ENCODE measurements at places on chromosomes 11 and 22. TPM values are rescaled to one million over a fixed set of nuclear protein-coding genes. Genes with fewer than 3 reads are reported as not detected.

GRCh38 chr11:44901786-44902185 lies 48.9 kb downstream of the TP53I11 start:
- DNase-seq = no peak

DNA sequence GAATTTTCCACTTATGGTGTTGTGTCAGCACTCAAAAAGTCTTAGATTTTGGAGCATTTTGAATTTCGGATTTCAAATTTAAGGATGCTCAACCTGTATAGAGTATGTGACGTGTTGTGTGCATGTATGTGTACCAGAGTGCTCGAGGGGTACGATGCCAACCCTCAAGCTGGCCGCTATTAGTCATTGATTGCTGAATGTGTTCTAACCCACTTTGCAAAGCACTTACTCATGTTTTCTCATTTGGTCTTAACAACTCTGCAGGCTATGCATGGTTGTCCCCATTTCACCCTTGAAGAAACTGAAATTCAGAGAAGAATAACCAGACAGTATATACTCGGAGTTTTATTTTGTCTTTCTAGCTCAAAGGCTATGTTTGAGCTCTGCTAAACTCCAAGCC lies 196.4 kb upstream of the TENM4 start:
- DNase-seq = no peak

SAA2 gene
- not detected for total RNA-seq

DENND5A gene
- 91.2 TPM for total RNA-seq

SLC35E4 gene
- total RNA-seq = 42.6 TPM

- no peak for DNase-seq
These were observed 70.1 kb downstream of the CYB5R2 start for GRCh38 chr11:7603031-7603781.

DNA sequence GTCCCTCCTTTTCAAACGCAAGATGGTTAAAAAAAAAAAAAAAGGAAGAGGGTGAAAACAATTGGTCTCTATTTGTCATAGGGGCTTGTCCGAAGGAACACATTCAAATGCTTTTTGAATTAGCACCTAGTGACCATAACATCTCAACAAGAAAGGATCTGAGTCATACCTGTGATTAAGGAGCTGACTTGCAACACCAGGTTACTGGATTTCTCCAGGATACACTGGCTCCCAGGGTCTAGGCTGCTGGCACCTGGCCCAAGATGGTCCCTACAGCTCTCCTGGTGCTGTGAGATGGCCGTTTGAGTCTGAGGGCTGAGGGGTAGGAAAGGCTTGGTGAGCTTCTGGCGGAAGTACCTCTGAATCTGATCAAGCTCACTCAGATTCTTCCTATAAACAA lies 28.4 kb upstream of the UCP3 start:
- peak; percentile 15 for DNase-seq

DNA sequence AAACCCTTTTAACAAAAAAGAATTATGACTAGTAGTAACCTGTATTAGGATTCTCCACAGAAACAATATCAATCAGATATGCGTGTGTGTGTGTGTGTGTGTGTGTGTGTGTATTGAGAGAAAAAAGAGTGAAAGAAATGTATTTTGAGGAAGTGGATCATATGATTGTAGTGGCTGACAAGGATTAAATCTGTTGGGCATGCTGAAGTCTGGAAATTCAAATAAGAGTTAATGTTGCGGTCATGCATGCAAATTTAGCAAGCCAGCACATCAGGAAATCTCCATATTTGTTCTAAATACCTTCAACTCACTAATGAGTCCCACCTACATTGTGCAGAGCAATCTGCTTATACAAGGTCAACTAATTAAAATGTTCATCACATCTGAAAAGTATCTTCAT lies 46.8 kb upstream of the IGLL5 start:
- DNase-seq = no peak

KBTBD4 gene
- total RNA-seq = 25.3 TPM

DNA sequence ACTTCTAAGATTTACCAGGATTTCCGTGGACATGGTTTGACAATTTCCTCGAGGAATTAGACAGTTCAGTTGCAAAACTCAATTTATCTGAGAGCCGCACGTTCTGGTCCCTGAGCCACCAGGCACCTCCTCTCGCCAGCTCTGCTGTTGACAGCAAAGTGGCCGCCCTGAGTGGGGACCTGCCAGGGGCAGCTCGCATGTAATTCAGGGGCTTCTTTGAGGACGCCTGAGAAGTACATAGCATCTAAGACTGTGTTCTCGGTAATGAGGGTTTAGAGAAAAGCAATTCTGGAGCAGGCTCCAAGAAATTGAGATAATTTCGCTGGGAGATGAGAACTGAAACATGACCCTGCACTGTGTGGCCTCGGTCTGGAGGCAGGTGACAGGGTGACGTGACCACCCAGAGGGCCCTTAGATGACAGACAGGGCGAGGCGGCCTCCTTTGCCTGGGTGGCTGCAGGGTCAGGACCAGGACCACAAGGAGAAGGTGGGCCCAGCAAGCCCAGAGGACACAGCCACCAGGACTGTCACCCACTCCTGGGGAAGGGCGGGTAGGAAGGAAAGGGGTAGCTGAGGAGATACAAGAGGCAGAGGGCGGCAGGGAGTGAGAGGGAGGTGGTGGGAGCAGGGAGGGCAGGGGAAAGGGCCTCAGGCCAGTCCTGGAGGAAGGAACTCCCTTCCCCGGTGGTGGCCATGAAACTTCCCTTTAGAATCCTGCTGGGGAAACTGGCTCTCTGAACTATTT lies 55.0 kb downstream of the RTL6 start:
- no peak for DNase-seq

DNA sequence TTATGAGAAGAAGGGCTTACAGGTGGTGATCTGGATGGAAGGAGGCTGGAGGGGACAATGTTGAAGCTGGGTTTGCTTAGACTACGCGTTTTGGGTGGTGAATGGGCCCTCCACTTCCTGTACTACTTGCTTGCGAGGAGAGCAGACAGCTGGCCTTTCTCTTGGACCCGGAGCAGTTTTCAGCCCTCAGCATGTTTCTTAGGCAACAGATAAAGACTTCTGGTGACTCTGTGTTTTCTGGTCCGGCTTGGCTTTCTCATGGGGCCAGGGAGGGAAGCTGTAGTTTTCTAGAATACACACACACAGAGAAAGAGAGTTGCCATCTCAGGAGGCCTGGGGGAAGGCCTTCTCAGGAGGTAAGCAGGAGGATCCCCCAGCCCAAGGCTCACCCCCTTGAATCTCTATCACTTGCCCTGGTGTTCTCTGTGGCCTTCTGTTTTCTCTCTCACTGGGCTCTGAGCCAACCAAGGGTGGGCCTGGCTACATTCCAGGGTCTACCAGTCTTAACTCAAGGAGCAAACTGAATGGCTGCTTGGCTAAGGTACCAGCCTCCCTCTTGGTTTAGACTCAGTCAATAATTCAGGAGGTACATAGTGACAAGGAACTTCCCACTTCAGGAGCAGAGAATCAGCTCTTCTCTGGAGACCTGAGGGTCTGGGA lies 2.4 kb downstream of the CCS start:
- DNase-seq = no peak

GRCh38 chr22:32622004-32622743 lies 147.6 kb downstream of the FBXO7 start:
- peak; percentile 67 for DNase-seq
